ENCODE measurements at places on chromosomes 16 and 17.

DNA sequence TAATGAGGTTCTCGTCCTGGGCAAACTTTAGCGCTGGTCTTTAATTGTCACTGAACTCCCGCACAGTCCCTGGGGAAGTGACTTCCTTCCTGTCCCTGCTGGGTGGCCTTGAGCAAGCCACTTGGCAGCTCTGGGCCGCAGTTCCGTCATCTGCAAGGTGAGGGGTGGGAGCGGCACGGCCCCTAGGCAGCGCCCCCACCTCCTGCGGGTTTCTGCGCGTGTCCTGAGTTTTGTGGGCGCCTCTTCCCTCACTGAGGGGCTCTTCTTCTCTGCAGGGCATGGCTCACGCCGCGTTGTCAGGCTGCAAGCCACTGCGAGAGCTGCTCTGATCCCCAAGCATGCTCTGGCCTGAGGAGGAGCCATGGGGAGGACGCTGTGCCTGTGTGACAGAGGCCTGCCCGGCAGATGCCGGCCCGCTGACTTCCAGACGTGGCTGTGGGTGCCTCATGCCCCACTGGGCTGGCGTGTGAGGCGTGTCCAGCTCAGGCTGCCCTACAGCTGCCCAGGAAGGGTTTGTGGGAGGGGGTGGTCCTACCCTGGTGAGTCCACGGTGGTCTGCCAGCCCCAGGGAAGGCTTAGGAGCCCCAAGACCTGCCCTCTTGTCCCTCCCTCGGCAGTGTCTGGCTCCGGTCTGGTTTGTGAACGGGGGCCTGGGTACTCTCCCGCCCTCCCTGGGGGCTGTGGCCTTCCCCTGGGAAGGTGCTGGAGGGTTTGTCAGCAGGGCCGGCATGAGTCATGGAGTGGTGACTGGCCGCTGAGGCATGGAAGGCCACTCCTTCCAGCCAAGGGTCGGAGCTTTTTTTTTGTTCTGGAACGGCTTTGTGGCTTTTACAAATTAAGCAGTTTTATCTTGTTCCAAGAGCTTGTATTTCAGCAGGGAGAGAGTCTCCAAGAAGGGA is 182.0 kb downstream of the SEC14L1 start:
- DNase-seq: no peak

DNA sequence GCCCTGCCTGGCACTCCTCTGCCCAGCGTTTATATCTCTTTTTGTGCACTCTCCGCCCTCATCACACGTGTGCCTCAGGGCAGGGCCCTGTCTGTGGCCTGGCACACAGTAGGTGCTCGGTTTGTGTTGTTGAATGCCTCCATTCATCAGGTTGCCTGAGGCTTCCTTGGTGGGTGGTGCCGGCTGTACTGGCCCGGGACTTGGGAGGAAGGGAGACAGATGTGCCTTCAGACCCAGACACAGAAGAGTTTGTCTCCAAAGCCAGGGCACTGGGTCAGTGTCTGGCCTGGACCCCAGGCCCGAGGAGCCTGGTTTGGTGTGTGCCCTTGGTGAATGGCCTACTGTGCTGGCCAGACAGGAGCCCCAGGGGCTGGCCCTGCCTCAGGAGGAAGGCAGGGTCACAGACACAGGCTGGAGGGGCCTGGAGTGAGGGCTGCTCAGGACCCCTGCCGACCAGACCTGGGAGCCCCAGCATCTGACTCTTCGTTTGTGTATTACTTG is 71.6 kb downstream of the RAI1 start:
- DNase-seq: no peak

DNA sequence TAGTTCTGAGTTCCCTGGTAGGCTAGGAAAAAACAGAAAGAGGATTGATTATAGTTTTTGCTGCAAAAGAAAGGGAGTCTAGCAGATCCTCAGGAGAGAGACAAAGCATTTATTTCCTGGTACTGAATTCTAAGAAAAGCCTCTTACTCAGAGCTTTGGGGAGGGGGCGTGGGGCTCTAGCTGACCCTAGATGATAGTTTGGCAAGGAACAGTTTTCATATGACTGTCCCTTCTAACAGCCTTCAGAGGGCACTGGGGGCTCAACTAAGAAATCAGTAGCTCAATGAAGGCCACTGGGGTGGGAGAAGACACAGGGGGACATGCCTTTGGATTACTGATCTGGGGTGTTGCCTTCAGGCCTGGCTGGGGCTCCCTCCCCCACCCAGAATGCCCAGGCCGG is 4.0 kb downstream of the CA7 start:
- DNase-seq: no peak

DNA sequence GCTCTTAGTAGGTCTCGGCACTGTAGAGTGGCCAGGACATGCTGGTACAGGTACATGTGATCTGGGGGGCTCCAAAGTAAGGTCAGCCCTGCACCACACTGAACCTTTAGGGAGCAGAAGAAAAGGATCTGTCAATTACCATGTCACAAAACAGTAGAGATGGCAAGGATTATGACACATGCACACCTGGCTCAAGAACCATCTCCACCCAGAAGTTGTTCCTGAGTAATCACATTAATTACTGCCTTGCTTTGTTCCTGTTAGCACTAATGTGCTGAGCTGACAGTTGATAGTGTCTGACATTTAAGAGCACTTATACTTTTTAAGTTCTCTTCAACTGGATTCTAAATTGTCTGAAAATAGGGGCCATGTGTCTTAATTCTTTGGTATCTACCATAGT is 9.5 kb downstream of the BLTP2 start:
- DNase-seq: no peak

DNA sequence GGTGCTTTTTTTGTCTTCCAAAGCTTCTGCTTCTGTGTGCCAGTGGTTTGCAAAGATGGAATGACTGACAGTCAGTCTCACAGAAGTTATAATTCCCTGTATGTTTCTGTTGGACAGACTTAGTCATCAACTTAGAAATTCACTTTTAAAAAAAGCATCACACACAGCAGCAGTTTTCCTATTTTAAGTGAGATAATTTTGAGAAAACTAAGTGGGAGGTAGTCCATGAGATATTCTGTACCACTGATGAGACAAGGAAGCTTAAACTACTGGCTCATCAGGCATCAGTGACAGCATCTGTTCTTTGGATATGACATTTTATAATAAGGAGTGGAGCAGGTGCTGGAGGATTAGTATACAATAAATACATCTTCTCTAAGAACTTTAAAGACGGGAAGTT is 20.0 kb downstream of the CNP start:
- DNase-seq: no peak

- no peak for DNase-seq
Measured at GRCh38 chr17:37813751-37814150, 68.9 kb upstream of the HNF1B start.

Measured in activated T-cell treated with anti-CD3 and anti-CD28 coated beads, Interleukin-2, amount 50 U/mL, for 72 hours (primary cell).